ENCODE measurements at places on chromosomes 12 and 14. TPM values are rescaled to one million over a fixed set of nuclear protein-coding genes. Genes with fewer than 3 reads are reported as not detected.

GRCh38 chr12:116141110-116141832 is 136.2 kb downstream of the MED13L start:
- no peak for DNase-seq

DNA sequence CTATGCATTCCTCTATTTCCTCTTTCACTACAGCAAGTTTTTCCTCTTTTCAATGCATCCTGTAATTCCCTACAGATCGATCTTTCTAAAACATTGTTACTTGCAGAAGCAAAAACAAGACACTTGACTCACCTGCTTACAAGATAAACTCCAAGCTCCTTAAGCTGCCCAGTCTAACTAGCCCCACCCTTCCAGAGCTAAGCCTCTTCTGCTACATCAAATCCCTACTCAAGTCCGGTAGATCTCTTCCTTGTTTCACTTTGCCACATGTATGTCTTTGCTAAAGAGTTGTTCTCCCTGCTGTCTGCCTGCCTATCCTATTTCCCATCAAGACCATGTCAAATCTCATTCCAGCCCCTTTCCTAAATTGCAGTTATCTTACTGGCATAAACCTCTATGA is 724.8 kb downstream of the C12orf50 start:
- DNase-seq, result no peak

DNA sequence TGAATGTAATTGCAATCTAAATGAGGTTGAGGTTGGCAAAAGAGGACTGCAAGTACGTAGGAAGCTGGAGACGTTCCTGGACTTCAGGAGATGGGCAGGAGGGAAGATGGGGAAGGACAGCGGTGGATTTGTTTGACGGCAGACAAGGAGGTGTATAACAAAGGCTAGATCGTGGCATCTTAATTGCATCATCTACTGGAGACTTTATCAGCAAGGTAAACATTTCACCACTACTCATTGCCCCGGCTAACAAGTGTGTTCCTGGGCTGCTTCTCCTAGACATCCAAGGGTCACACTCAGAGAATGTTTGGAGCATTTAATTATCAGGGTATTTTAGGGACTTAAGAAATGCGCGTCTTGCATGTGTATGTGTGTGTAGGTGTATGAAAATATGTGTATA is 128.5 kb downstream of the KCNK10 start:
- no peak for DNase-seq

The SLC8A3 gene
- 0.16 TPM for total RNA-seq

The MGAT4C gene
- 0.32 TPM for total RNA-seq

The BMP4 gene
- total RNA-seq, result 6.5 TPM

GRCh38 chr14:85702191-85702590 is 172.2 kb downstream of the FLRT2 start:
- DNase-seq, result no peak

- no peak for DNase-seq
Measured at GRCh38 chr14:26032348-26032747, 565.5 kb downstream of the NOVA1 start.

DNA sequence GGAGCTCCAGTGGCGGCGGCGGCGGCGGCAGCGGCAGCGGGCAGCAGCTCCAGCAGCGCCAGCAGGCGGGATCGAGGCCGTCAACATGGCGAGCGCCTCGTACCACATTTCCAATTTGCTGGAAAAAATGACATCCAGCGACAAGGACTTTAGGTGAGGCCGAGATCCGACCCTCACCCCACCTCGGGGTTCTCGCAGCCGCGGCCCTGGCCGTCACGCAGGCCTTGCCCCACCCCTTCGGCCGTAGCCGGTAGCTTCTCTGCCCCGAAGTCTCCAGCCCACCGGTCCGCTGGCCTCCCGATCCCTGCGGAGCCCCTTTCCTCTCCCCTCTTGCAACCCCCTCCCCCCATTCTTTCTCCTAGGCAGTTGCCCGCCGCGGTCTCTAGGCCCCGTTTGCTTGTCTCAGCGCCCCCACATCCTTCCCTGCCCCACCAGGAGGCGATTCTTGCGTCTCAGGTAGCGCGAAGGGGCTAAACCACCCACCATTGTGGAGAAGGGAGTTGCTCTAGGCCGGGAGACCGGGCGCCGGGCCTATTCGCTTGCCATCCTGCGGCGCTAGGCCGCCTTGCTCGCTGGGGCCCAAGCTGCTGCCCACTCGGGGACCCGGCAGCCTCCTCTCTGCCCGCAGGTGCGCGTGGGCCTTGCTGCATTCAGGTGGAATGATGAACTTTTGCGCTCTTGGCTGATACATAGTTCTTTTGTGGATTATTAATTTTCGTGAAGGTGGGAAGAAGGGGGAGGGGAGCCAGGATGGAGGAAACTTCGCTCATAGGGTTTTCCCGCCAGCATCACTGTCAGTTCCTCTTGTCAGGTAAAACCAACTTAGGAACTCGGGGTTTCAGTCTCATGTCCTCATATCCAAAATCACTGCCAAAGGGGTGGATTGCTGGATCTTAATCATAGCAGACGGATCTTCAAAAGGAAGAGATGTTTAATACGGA is 745 bp downstream of the CAND1 start:
- DNase-seq, result no peak

The TAMALIN gene
- 117 TPM for total RNA-seq

- DNase-seq, result no peak
Measured at GRCh38 chr12:4268329-4269181, 5.0 kb upstream of the CCND2 start.

The MUCL1 gene
- total RNA-seq, result not detected

GRCh38 chr12:2413999-2414792 is 361.4 kb downstream of the CACNA1C start:
- peak; percentile 59 for DNase-seq

The CDCA3 gene
- total RNA-seq, result 0.16 TPM

GRCh38 chr14:104425171-104425681 is 154.3 kb upstream of the C14orf180 start:
- peak; percentile 83 for DNase-seq

The MLH3 gene
- total RNA-seq, result 27.9 TPM

GRCh38 chr12:124498275-124499189 is 68.9 kb downstream of the NCOR2 start:
- no peak for DNase-seq

GRCh38 chr14:67268426-67269150 is 27.4 kb downstream of the PALS1 start:
- no peak for DNase-seq

DNA sequence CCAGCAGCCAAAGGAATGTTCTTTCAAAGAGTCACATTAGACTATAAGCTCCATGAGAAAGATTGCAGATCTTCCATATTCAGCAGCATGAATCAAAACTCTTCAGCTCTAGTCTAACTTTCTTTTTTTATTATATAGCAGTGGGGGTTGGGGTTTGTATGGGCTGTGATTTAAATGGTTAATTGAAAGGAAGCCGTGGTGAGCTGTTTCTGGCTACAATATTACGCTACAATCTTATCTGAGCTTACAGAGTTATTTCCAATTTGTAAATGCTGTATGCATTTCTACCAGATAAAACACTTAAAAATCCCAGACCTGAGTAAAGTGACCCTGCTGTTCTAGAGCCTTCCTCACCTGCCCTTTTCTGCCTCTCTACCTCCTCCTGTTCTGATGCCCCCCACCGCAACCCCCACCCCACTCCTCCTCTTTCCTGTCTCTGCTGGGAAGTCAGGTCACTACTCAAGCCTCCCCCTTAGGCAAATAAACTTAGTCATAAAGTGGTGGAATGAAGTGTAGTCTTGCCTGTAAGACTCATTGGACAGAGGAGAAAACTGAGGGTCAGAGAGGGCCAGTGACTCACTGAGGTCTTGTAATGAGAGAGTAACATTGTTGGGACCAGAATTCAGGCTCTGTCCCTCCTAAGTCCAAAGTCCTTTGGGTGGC is 1089.5 kb downstream of the BCL11B start:
- no peak for DNase-seq

- no peak for DNase-seq
Measured at GRCh38 chr14:76313852-76314251, 62.1 kb upstream of the ESRRB start.

GRCh38 chr12:104280111-104280510 is 23.4 kb upstream of the EID3 start:
- no peak for DNase-seq

The RD3L gene
- not detected for total RNA-seq

GRCh38 chr14:34059925-34060650 is 109.2 kb upstream of the EGLN3 start:
- DNase-seq, result peak; percentile 91

DNA sequence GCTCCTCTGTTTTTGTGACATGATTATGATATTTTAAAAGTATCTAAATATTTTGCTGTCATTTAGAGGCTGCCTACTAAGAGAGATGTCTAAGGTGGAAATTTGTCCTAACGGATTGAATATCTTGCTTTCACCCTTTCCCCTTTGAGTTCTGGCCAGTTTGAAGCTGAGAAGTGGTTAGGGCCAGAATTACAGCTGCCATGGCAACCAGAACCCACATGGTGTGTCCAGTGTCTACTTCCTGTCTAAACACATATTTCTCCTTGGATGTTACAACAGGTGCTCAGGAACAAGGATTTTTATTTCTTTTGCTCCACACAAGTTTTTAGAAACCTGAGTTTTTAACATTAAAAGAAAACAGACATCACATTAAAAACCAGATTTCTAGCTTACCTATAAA is 335.1 kb upstream of the OR4E1 start:
- DNase-seq, result no peak

- no peak for DNase-seq
Measured at GRCh38 chr12:54411391-54412241, 7.5 kb downstream of the ITGA5 start.

DNA sequence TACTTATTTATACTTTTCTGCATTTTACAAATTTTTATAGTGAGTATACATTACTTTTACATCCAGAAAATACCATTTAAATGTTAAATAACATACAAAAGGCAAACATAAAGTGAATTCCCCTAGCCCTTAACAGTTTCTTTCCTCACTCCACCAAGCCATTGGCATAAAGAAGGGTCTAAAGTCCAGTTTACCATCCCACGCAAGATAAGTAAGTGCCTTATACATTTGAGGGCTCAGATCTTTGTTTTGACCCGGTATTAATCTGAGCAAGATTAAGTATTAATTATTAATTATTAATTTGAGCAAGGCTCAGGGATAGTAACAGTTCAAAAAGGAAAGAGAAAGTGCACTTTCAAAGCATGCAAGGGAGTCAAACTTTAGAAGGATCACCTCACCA is 182.9 kb downstream of the DICER1 start:
- DNase-seq, result no peak

GRCh38 chr12:124428136-124428791 is 133.4 kb downstream of the RFLNA start:
- no peak for DNase-seq

The CLEC1B gene
- total RNA-seq, result not detected

DNA sequence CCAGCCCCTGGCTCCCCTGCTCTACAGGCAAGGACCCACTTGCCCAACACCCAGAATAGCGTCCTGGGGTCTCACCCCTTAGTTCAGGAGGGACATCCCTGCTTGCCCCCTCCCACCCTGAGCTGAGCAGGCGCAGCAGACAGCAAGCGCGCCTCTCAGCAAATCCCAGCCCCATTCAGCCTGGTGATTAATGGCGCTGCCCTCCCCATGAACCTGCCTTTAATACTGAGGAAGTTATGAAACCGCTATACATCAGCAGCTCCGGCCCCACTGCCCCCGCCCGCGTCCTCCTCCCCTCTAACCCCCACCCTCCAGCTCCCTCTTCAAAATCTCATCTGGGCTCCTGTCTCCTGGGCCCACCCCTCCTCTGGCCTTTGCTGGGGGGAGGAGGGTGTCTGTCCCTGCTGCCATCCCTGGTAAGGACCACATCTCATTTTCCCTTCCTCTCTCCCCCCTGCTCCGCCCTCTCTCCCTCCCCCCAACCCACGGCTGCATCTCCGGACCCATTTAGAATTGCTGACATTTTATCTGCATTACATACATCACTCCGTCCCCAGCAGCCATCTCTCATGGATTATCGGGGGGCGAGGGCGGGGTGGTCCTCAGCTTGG is 7.1 kb upstream of the SMUG1 start:
- no peak for DNase-seq

The HOXC10 gene
- 0.16 TPM for total RNA-seq

DNA sequence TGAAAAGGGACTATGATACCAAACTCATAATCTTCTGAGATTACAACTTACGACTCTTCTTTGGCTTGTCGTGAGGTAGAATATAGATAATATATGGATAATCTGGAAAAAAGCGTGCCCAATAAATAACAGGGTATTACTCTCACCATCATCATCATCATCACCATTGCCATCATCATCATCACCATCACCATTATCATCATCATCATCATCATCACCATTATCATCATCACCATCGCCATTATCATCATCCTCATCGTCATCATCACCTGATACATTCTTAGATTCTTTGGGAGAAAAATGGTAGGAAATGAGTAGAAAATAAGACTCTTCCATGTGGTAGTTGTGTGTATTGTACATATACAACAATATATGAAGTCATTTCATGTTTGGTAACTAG is 259.8 kb downstream of the SYT1 start:
- no peak for DNase-seq

DNA sequence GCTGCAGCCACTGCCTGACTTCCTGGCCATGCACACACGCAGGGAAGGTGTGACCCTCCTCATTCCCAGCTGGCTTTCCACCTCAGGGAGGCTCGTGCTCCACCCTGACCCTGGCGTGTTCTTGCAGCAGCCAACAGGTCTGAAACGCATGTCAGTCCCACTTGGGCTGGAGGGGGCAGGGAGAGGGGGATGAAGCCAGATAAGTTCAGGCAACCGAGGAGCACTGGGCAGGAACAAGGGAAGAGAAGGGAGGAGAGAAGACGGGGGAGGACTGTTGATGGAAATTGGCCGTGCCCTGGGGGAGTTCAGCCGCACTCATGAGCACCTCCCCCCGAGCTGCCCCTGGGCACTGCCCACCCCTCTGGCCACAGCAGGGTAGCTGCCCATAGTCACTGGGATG is 182.4 kb upstream of the PRMT8 start:
- no peak for DNase-seq

DNA sequence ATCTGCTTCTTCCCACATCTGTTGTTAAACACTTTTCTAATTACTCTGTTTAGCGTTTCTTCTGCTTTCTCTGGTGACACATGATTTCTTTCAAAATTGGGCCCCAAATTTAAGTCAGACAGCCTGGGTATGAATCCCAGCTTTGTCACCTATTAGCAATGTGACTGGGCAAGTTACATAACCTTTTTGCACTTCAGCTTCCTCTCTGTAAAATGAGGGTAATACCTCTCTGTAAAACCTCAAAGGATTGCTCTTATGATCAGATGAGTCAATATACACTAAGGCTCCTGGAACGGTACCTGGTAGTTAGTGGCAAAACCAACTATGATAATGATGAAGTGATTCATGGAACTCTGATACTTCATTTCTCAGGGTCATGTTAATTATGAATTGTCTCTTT is 33.0 kb downstream of the E2F7 start:
- DNase-seq, result no peak

The SOX5 gene
- total RNA-seq, result 31.0 TPM

DNA sequence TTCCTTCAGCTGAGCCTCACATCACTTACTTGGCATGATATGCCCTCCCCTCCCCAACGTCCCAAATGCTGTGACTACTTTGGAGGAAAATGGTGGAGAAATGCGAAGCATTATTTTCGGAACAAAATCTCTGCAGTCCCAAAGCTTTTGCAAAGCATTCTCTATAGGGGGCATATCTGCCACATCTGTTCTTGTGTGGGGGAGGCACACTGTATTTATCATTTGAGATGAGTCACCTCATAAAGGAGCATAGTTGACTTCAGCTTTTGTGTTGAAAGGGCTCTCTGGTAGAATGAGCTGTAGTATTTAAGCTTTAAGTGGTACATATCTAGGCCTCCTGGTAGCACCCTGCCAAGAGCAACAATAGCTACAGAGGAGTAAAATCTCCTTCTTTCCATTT is 447.5 kb downstream of the ADAMTS20 start:
- DNase-seq, result no peak

GRCh38 chr14:94598816-94599655 is 13.2 kb upstream of the SERPINA3 start:
- DNase-seq, result no peak

GRCh38 chr12:111578971-111579340 is 20.2 kb downstream of the ATXN2 start:
- DNase-seq, result no peak

The TMEM52B gene
- total RNA-seq, result not detected

The CRACR2A gene
- total RNA-seq, result 4.7 TPM
